ENCODE measurements at places on chromosomes 6 and 20.

DNA sequence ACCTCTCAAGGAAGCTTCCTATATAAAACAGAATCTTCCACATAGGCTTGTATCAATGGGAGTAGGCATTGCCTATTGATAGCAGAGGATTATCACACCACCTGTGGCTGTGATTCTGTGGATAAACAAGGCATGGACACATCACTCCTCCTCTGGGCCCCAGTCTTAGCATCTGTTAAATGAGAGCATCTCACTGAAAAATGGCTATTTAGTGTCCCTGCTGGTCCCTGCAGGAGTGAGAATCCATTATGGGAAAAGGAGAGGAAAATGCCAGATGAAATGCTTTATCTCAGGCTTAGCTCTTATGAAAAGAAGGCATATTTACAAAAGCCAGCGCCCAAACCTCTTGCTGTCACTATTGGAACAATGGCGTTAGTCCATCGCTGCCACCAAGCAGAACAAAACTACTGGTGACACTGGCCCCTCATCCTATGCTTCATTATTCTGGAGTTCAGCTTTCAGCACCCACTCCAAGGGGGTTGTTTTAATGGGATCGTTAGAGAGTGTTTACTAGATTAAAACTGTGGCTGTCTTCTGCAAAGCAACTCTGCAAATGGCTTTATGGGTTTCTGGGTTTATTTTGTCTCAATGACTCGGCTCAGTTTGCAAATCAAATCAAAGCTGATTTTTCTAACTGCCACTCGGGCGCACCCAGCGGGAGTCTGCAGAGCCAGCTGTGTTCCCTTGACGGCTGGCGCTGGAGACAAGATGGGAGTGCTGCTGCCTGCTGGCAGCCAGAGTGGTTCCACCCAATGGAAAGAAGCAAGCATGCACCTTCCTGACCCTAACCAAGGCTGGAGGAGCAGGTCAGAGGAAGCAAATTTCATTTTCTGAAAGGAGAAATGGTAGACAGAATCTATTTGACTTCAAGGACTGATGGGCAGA is 658.8 kb upstream of the CHD6 start:
- DNase-seq = no peak

DNA sequence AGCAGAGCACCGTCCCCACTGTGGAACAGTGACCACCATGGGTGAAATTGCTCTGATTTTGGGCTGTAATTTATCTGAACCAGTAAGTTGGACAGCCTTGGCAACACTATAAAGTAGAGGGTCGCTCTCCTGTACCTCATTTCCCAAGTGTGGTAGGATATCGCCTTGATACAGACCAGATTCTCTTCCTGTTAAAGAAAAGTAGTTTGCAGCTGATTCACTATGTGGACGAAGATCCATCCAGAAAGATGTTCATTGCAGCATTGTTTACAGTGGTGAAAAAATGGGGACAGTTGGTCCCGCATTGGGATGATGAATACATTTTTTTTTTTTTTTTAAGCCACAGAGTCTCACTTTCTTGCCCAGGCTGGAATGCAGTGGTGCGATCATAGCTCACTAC is 74.3 kb downstream of the SLX4IP start:
- DNase-seq = no peak

DNA sequence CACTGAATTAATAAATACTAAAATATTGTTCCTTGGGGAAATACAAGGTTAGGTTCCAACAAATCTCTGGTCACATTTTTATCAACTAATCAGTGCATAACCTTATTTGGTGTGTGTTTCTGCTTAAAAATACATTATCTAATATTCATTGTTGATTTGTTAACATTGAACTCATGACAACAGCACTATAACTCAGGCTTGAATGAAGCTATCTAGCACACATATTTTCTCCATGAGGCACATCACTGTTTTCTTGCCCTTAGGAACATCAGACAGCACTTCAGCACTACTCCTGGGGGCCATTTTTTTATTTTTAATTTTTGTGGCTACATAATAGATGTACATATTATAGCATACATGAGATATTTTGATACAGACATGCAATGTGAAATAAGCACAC is 277.2 kb upstream of the NT5E start:
- no peak for DNase-seq

- no peak for DNase-seq
Measured at GRCh38 chr6:47241742-47242482, 67.8 kb downstream of the TNFRSF21 start.

DNA sequence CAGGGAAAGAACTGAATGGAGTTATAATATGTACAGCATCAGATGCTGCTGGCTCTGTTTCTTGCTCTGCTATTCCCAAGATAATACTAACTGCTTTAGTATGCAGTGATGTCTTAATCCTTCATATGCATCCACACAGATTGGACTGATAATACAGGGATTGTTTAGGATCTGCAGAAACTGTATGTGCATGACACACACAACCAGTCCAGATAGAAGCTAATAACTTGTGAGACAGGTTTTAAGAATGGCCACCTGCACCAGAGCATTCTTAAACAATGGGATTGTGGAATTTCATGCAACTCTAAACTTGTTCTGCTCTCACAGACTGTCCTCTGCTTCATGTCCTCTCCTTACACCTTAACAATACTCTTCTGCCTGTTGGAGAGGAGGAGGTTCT is 90.9 kb downstream of the SPTLC3 start:
- no peak for DNase-seq

- no peak for DNase-seq
Measured at GRCh38 chr6:125254321-125254720, 47.4 kb downstream of the HDDC2 start.
